ENCODE measurements at places on chromosomes 7 and 10. TPM values are rescaled to one million over a fixed set of nuclear protein-coding genes. Genes with fewer than 3 reads are reported as not detected.

GRCh38 chr10:13834581-13835286 is 248.0 kb downstream of the PRPF18 start:
- DNase-seq: peak; percentile 56
- no peaks in the 10 kb centered on the region for H3K27me3 ChIP-seq
- H3K4me3 ChIP-seq: no peak overlapping the region
- H3K36me3 ChIP-seq: no peaks in the 10 kb centered on the region
- peak overlapping the region; percentile 38 for H3K27ac ChIP-seq

GRCh38 chr10:6841761-6842160 is 261.7 kb upstream of the PRKCQ start:
- H3K36me3 ChIP-seq: no peaks in the 10 kb centered on the region
- no peaks in the 10 kb centered on the region for H3K4me1 ChIP-seq
- H3K27ac ChIP-seq: no peak overlapping the region

- DNase-seq: no peak
- H3K27ac ChIP-seq: peak overlapping the region; percentile 78
- no peak overlapping the region for H3K4me3 ChIP-seq
- H3K36me3 ChIP-seq: no peaks in the 10 kb centered on the region
These were observed 6.2 kb upstream of the IFIT2 start for GRCh38 chr10:89295597-89295996.

DNA sequence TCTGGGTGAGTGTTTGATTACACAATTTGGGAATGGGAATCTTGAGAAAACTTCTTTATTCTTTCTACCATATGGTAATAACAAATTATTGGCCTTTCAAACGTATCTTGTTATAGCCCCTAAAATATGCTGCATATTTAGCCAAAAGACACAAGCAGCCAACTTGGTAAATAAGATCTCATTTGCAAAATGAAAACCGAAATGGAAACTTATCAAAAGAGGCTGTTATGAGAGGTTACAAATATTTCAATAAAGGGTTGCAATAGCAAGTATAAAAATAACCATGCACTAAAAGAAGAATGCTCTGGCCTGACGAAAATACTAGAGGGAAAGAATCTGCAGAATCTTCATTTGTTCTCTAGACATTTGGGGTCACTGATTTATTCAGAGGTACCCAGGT is 259.5 kb upstream of the LRRN3 start:
- H3K4me3 ChIP-seq: no peak overlapping the region
- H3K4me1 ChIP-seq: no peaks in the 10 kb centered on the region
- no peak for DNase-seq

DNA sequence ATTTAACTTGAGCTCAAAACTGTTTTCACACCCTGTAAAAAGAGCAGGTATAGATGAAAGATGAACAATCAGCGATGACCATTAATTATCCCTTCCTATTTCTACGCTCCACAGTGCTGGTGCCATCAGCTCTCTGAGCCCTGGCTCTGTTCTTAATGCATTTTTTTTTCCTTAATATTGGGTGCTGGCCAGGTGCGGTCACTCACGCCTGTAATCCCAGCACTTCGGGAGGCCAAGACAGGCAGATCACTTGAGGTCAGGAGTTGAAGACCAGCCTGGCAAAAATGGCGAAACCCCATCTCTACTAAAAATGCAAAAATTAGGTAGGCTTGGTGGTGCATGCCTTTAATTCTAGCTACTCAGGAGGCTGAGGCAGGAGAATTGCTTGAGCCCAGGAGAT is 4.2 kb downstream of the STEAP4 start:
- H3K4me3 ChIP-seq: no peak overlapping the region
- peaks cover 15% of the 10 kb centered on the region for H3K27me3 ChIP-seq

DNA sequence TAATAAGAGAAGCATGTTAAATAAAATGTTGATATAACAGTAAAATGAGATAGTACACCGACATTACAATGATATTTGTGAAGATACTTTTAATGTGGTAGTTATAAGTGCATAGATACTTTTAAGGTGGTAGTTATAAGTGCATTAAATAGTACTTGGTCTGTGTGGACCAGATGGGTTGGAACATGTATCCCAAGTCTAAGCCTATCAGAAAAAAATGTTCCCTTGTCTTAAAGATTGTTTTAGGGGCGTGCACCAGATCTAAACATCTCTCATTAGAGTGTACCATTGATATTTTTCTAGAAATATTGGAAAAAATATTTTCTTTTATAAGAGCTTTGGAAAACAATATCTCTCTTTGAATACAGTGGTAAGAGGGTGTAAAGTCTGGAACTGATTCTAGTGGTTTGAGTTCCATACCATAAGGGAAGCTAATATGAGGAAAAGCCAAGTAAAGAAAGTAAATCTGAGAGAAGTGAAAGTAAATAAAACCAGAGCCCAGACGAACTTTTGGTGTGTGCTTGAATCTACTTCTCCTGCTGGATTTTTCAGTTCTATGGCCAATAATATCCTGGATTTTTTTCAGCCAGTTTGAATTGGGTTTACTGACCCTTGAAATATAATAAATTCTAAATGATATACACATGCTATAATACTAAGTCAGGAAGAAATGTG is 175.3 kb downstream of the MBL2 start:
- H3K4me1 ChIP-seq: no peaks in the 10 kb centered on the region
- H3K27ac ChIP-seq: no peak overlapping the region
- DNase-seq: no peak
- no peaks in the 10 kb centered on the region for H3K27me3 ChIP-seq

DNA sequence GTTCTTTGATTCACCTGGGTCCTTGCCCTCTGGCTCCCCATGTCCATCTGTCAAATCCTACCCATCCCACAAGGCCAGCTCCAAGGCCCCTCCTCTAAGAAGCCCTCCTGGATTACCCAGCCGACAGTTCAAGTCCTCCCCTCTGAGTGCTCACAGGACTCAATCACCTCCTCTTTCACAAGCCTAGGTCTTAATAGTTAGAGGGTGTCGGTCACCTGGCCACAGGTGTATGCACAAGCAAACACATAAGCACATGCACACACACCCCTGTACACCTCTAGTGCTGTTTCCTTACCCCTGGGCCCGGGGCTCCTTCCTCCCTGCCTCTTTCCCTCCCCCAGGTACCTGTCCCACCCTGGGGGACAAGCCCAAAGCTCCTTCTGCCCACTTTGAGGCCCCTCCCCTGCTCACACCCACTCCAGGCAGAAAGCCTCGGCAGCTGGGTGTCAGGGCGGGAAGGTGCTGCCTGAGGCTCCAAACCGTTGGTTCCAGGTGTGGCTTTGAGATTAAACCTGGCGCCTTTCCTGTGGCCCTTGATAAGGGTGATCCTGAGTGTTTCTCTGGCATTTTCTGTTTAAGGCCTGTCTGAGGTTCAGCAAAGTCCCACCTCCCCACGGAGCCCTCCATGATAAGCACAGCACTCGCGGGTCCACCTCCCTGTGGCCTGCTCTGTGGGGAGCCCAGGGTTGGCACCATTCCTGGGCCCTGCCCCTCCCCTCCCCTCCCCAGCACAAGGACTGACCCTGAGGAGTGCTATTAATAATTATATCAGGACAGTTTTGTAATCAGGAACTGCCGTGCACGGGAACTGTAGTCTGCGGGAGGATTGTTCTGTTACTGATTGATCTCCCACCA is 14.6 kb upstream of the AQP1 start:
- no peak overlapping the region for H3K27ac ChIP-seq
- DNase-seq: no peak
- peaks cover 7% of the 10 kb centered on the region for H3K4me1 ChIP-seq
- no peaks in the 10 kb centered on the region for H3K36me3 ChIP-seq
- no peak overlapping the region for H3K4me3 ChIP-seq

DNA sequence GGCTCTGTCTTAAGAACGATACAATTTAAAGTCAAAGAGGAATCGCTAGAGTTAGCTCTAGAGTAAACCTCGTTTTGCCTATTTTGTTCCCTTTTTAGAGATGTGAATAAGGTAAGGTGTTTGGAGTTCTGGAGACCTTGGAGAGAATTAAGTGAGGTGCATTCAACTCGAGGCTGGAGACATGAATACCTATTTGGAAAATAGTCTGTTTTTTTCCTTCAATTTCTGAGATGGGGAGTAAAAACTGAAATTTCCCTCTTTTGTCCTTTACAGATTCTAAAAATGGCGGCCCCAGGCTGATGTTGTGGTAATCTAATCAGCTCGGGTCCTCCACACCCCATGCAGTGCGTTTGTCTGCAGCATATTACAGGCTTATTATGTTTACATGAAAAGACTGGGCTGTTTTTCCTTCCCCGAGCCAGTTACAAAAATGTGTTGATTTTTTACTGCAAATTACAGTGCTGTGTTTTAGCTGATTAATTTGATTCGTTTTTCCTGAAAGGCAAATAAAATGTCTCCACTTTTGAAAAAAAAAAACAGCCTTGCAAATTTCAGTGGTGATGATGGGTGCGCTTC is 1.5 kb downstream of the KMT2E start:
- H3K4me1 ChIP-seq: peaks cover 52% of the 10 kb centered on the region
- no peak for DNase-seq
- H3K27ac ChIP-seq: peak overlapping the region; percentile 98
- no peaks in the 10 kb centered on the region for H3K36me3 ChIP-seq
- H3K27me3 ChIP-seq: no peaks in the 10 kb centered on the region

DNA sequence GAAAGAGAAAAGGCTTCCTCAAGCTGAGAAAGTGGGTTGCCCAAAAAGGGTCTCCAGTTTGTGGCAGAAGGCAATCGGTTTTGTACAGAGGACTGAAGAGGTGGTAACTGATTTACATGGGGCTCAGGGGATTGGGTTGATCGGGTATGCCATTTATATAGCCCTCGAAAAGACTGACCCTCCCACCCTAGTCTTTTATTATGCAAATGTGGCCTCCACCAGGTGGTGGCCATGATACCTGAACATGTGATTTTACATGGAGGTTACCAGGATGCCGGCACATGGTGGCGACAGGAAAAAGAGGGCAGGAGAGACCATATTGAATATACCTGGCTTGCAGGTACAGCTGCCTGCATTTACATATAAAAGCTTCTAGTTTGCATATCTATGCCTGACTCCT is 36.7 kb downstream of the ATE1 start:
- H3K27ac ChIP-seq: no peak overlapping the region
- no peak for DNase-seq
- no peaks in the 10 kb centered on the region for H3K27me3 ChIP-seq
- H3K36me3 ChIP-seq: peaks cover 3% of the 10 kb centered on the region
- no peak overlapping the region for H3K4me3 ChIP-seq
- no peaks in the 10 kb centered on the region for H3K4me1 ChIP-seq

DNA sequence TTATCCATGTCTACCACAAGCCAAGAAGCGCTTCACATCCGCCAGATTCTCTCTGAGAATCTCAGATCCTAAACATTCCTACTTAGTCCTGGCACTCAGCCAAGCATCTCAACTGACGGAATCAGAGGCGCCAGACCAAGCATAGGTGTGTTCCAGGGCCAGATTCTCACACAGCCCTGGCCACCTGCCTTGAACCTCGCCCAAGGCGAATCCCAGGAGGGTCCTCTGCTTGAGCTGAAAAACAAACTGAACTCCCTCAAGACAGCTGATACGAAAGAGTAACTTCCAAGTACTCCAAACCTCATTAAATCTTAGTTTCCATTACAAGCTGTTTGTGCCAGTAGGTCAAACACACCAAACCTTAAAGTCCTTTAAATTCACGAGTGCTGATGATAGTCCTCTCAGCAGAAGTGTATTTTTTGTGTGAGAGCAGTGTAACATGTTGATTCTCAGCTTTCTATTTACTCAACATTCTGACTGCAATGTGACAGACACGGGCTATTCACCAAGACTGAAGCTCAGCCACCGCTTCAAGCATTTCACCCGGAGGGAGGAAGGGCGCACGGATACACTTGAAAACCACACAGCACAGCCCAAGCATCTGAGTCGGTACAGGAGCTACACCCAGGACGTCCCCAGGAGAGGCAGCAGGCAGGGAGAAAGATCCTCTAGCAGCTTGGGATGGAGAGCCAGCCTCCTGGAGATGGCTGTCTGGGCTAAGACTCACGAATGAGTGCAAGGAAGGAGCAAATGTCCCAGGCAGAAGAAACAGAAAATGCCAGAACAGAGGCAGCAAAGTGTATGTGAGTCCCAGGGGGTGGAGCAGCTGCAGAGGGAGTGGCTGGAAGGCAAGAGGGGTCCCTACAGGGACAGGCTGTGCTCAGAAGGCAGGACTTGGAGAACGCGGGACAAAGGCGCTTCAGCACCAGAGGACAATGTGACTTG is 6.0 kb downstream of the PARD3 start:
- no peaks in the 10 kb centered on the region for H3K36me3 ChIP-seq
- H3K4me1 ChIP-seq: peaks cover 52% of the 10 kb centered on the region
- peak; percentile 78 for DNase-seq

- H3K27me3 ChIP-seq: no peaks in the 10 kb centered on the region
- no peaks in the 10 kb centered on the region for H3K36me3 ChIP-seq
- peaks cover 20% of the 10 kb centered on the region for H3K4me1 ChIP-seq
- no peak overlapping the region for H3K4me3 ChIP-seq
- DNase-seq: peak; percentile 45
- H3K27ac ChIP-seq: no peak overlapping the region
These were observed 40.3 kb downstream of the PRF1 start for GRCh38 chr10:70562036-70562755.

- no peaks in the 10 kb centered on the region for H3K27me3 ChIP-seq
- peaks cover 17% of the 10 kb centered on the region for H3K4me1 ChIP-seq
These were observed 199.1 kb downstream of the MAD1L1 start for GRCh38 chr7:2033586-2034135.

DNA sequence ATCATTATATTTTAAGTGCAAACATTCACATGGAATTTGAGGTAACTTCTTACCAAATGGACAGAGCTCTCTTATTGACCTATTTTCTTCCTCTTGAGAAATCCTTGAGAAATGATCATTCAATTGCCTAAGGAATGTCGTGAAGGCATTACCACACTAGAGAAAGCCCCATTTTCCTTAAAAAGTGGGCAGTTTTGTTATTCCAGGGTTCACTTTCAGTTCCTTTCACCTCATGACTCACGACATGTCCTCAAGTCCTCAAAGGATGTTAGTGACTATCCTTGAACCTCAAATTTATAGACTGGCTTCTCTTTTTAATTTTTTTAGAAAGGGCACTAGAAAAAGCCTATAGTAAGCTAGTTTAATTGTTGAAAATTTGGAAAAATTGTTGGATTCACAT is 40.4 kb upstream of the SMIM30 start:
- H3K27ac ChIP-seq: no peak overlapping the region
- H3K4me1 ChIP-seq: no peaks in the 10 kb centered on the region
- H3K36me3 ChIP-seq: no peaks in the 10 kb centered on the region
- no peak overlapping the region for H3K4me3 ChIP-seq

DNA sequence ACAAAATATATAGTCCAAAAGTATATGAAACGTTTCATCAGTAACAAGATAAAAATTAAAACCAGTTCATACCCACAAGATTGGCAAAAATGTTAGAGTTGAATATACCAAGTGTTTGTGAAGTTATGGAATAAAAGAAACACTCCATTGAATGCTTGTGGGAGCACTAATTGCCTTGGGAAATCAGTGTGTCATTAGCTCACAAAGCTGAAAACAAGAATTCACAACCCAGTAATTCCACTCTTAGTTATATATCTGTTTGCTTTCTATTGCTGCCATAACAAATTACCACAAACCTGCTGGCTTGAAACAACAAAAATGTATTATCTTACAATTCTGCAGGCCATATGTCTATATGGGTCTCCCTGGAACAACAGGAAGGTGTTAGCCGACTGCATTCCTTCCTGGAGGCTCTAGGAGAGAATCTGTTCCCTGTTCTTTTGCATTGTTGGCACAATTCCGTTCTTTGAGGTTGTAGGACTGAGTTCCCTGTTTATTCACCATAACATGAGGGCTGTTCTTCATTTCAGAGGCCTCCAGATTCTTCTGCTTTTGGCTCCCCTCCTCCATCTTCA is 45.7 kb downstream of the SEM1 start:
- H3K27me3 ChIP-seq: no peaks in the 10 kb centered on the region
- no peak overlapping the region for H3K4me3 ChIP-seq
- no peak for DNase-seq

Gene PDE6C
- not detected for total RNA-seq

Gene TUBAL3
- not detected for total RNA-seq

Gene AKR1D1
- not detected for total RNA-seq

Gene CAMK2G
- total RNA-seq: 201 TPM

Gene POU6F2
- not detected for total RNA-seq

Gene FXYD4
- total RNA-seq: not detected

Gene KNDC1
- 0.16 TPM for total RNA-seq

Gene ITPRIP
- 22.4 TPM for total RNA-seq
